CD8-positive, alpha-beta T cell (primary cell): ENCODE measurements at places on chromosomes 1 and 21.

- no peak for DNase-seq
Measured at GRCh38 chr1:83799594-83799993, 199.3 kb downstream of the TTLL7 start.

GRCh38 chr1:159008744-159009188, 941 bp upstream of the IFI16 start:
- peak; percentile 70 for DNase-seq

DNA sequence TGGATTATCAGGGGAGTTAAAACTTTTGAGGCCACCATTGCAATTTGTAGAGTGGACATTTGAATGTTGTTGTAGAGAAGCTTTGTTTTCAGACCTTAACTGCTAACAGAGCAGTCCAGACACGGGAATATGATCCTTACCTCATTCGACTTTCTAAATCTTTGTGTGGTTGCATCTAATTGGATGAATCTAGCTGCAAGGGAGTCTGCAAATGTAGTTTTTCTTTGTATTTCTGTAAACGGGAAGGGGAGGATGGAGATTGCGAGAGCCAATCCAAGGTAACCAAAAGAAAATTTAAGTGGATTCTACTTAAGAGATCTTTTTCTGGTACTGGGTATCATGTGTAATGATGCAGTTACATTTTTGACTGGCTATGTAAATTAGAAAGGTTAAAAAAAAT, 110.2 kb downstream of the FMN2 start:
- DNase-seq: no peak

DNA sequence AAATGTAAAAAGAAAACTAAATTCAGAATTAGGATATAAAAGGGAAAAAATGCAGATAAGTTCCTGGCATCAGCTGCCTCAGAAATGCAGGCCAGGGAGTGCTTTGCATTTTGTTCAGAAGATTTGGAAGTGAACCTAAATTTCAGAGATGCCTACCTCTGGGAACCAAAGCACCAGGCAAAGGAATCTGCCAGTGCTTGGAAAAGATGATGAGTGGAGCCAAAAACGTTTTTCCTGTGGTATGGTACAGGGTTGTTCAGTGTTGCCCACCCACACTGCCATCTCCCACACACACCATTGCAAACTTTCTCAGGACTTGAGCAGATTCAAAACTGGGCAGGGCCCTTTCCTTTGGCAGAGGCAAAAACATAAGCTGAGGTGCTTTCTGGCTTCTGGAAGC, 349.5 kb downstream of the TGFB2 start:
- DNase-seq: no peak

- DNase-seq: no peak
Measured at GRCh38 chr1:222890716-222891115, 75.9 kb downstream of the DISP1 start.

- no peak for DNase-seq
Measured at GRCh38 chr1:34842073-34842472, 17.5 kb downstream of the SMIM12 start.

DNA sequence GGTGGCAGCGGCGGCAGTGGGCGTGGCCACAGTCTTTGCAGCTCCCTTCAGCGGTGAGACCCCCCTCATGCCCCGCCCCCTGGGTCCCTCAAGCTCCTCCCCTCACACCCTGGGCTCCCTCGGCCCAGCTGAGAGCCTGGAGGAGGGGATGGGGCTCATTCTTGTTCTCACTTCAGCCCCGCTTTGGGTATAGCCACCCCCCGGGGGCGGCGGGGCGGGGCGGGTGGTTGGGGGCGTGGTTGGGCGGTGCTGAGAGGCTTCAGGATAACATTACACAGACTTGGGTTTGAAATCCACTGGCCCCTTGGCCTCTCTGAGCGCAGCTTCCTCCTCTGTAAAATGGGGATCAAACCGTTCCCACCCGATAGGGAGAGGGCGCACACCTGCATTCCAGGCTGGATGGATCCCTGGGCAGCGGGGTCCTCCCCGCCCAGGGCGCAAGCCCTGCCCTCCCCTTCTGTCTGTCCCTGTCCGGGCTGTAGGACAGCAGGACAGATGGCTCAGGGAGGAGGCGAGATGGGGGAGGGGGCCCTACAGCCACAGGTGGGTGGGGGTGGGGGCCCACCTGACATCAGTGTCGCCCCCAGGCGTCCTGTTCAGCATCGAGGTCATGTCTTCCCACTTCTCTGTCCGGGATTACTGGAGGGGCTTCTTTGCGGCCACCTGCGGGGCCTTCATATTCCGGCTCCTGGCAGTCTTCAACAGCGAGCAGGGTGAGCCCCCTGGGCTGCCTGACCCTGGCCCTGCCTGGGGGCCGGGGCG, 5.1 kb downstream of the CLCNKA start:
- DNase-seq: peak; percentile 39

DNA sequence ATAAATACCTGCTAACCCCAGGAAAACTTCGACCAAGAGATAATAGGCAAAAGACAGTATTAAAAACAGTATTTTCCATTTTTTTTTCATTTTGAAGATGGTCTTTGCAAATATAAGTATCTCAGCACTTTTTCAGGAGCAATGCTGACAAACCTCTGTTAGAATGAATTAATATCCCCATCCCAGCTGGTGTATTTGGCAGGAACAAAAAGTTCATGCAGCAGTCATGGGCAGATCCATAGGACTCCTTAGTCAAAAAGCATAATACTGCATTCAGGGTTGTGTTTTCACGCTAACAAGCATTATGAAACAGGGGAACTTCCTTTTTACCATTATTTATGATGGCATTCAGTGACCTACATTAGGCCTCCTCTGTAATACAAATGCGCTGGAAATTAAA, 344.0 kb downstream of the ST6GALNAC3 start:
- DNase-seq: no peak

GRCh38 chr1:9705337-9706093, 54.0 kb downstream of the PIK3CD start:
- no peak for DNase-seq
